ENCODE measurements at places on chromosomes 13 and 19.

DNA sequence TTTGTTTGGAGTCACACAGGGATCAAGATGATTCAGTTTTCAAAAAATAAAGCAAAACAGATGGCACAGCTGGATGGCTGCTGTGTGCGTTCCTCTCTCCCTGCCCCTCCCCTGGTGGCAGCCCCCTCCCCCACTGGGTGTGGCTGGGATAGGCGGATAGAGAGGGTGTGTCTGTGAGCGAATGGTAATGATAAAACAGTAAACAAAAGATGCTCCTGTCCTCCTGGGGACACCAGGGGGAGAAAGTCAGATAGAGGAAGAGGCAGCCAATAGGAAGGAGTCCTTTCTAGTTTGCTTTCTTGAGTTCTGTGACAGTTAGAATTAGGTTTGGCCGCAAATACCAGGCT, 6.5 kb downstream of the TMEM255B start:
- DNase-seq: no peak

GRCh38 chr19:32876919-32877285, 7.3 kb upstream of the SLC7A9 start:
- DNase-seq: no peak

GRCh38 chr13:89937420-89937819, 1410.1 kb upstream of the MIR17HG start:
- no peak for DNase-seq

- DNase-seq: no peak
Measured at GRCh38 chr19:12872941-12873890, 8.0 kb downstream of the DNASE2 start.

DNA sequence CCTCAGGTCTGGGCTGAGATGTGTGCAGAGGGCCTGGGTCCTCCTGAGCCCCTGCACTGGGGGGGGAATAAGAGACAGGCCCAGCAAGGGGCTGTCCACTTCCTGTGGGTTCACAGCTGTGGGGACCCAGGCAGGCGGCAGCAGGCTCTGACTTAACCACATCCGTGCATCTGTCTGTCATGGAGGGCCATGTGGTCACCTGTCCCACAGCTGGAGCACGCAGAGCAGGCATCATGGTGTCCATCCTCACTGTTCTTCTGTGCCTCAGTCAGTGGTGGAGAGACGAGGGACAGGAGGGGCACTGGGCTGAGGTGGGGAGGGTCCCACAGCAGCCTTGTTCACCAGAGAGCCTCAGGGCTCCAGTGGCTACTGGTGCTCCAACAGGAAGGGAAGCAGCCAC, 16.3 kb upstream of the KIR3DL3 start:
- no peak for DNase-seq
